ENCODE measurements at places on chromosomes 16 and 17. TPM values are rescaled to one million over a fixed set of nuclear protein-coding genes. Genes with fewer than 3 reads are reported as not detected.

The WNT3 gene
- 3.1 TPM for total RNA-seq

GRCh38 chr16:49589544-49590031, 216.0 kb downstream of the C16orf78 start:
- no peaks in the 10 kb centered on the region for H3K4me1 ChIP-seq
- H3K4me3 ChIP-seq = no peak overlapping the region
- H3K36me3 ChIP-seq = no peaks in the 10 kb centered on the region
- peaks cover 1% of the 10 kb centered on the region for H3K27me3 ChIP-seq
- no peak for DNase-seq

The SECTM1 gene
- 3.1 TPM for total RNA-seq

DNA sequence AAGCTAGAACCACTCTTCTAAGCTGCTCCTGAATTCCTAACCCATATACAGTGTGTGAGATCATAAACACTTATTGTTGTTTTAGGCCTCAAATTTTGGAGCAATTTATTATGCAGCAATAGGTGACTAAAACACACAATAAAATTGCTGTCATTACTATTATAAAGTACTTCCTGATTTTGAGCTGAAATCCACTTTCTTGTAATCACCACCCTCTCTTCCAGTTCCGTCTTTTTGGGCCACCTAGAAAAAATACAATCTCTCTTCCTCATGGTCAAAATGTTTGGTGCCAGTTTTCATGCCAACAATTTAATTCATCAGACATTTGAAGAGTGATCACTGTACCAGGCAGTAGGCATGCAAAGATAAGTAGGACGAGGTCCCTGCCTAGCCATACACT, 43.3 kb upstream of the NF1 start:
- H3K4me1 ChIP-seq = peaks cover 32% of the 10 kb centered on the region
- H3K27me3 ChIP-seq = peaks cover 29% of the 10 kb centered on the region
- peak overlapping the region; percentile 98 for H3K27ac ChIP-seq
- peak overlapping the region; percentile 85 for H3K4me3 ChIP-seq
- peaks cover 37% of the 10 kb centered on the region for H3K36me3 ChIP-seq
- DNase-seq = no peak

The LLGL1 gene
- total RNA-seq = 41.3 TPM

The IFI35 gene
- total RNA-seq = 6.0 TPM

- H3K4me1 ChIP-seq = no peaks in the 10 kb centered on the region
- peaks cover 17% of the 10 kb centered on the region for H3K36me3 ChIP-seq
- no peaks in the 10 kb centered on the region for H3K27me3 ChIP-seq
- no peak for DNase-seq
Observed at GRCh38 chr16:19765860-19766553, 47.9 kb downstream of the IQCK start.
